D341Med (cell line): ENCODE measurements at places on chromosomes 16 and 17.

DNA sequence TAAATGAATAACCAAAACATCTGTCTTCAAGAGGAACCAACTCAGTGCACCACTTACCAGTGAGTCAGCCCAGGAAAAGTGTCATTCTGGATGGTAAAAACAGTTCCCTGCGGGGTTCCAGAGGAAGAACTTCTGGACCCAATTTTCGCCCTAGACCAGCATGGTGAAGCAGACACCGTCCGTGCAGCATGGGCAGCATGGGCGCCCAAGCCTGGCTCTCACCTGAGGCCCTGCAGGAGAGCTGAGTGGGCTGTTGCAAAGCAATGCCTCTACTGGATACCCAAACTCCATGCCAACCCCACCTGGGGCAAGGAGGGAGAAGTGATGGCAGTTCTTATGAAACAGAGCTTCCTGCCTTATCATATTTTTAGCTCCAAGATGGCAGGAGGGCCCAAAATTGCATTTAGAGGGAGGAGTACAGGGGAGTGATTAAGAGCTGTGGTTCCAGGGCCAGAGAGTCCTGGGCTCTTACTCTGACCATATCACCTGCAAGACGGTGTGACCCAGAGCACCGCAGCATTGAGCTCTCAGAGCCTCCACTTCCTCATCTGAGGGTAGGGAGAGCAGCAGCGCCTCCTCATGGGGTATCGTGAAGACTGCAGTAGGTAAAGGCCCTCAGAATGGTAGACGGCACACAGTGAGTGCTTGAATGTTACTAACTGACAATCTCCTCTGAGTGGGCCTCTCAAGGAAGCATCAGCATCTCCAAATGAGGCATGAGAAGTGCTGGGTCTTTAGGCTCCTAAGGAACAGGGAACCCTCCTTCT lies 16.6 kb upstream of the INPP5K start:
- DNase-seq: peak; percentile 43

GRCh38 chr17:60473788-60474187 lies 51.5 kb downstream of the CHCT1 start:
- DNase-seq: no peak

- no peak for DNase-seq
Measured at GRCh38 chr16:66953462-66954096, 7.5 kb upstream of the CES3 start.

DNA sequence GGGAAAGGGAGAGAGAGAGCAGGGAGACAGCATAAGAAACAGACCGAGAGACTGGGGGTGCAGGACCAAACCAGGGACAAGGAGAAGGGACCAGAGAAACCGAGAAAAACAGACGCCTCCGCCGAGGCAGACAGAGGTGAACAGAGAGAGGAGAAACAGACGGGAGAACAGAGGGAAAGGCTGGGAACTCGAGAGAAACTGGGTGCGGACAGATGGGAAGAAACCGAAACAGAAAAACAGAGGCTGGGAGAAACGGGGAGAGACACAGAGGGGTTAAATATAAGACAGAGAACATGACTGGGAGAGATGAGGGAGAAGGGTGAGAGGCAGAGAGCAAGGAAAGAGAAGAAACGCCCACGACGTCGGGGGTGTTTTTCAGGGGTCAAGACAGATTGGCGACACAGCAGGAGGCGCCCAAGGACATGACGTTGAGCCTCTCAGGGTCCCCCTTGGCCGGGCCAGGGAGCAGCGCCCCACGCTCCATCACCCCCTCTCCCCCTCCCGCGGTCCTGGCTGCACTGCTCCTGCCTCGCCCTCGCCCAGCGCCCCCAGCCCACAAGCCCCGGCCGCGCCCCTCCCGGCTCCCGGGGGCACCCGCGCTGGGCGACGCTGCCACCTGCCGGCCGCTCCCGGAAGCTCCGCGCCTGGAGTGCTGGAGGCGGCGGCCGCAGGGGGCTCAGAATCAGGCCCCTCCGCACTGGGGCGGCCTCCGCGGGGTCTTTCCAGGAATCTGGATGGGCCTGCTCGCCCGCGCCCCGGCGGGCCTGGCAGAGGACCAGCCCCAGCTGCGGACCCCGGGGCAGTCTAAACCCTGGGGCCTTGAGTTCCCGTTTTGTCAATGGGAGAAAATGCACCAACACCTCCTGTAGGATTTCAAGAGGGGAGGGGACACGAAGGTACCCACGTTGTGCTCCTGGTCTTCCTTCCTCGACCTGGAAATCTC lies 1.3 kb upstream of the TMEM92 start:
- peak; percentile 97 for DNase-seq

DNA sequence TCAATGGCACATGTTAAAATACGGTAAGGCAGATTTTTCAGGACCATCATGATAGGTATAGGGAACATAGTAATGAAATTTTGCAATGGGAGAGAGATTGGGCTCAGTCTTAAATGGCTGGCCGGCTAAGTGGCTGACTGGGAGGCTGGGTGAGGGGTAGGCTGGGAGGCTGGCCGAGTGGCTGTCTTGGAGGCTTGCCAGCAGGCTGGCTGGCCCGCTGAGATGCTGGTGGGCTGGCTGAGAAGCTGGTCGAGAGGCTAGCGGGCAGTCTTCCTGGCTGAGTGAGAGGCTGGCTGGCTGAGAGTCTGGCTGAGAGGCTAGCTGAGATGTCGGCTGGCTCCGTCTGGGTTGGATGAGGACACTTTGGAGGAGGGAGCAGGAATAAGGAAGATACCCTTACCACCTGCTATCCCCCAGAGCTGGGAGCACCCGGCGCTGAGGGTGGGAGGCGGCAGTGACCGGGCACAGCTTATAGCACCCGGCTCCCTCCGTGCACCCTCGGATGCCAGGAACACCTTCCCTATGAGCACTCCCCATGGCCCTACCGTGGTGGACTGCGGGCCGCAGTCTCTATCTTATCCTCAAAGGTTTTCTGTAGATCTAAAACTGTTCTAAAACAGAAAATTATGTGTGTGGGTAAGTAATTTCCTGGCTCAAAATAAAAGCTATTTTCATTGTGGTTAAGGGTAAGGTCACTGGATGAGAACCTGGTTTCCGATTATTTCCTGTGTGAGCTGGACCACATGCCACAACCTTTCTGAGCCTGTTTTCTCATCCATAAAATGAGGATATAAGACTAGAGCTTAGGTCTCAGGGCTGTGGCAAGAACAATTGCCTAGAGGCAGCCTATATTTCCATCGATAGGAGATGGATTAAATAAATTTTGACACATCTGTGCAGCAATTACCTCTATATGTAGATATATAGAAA lies 34.5 kb upstream of the TMC5 start:
- DNase-seq: peak; percentile 21

DNA sequence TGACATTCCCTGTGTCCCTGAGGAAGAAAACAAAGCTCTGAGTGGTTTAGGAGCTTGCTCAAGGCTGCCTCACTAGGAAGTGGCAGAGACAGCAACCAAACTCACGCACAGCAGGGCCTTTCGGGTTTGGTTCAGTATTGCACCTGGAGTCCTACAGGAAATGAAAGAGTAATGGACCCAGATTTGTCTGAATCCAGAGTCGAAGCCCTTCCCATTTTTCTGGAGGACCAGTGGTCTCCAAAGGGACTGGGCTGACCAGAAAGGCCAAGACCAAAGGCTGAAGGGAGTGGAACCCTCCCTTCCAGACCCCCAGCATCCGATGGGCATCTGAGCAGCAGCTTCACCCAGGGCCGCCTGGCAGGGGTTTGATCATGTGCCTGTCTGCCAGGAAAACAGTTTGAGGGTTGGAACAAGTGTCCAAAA lies 85.5 kb upstream of the RPL38 start:
- peak; percentile 71 for DNase-seq

DNA sequence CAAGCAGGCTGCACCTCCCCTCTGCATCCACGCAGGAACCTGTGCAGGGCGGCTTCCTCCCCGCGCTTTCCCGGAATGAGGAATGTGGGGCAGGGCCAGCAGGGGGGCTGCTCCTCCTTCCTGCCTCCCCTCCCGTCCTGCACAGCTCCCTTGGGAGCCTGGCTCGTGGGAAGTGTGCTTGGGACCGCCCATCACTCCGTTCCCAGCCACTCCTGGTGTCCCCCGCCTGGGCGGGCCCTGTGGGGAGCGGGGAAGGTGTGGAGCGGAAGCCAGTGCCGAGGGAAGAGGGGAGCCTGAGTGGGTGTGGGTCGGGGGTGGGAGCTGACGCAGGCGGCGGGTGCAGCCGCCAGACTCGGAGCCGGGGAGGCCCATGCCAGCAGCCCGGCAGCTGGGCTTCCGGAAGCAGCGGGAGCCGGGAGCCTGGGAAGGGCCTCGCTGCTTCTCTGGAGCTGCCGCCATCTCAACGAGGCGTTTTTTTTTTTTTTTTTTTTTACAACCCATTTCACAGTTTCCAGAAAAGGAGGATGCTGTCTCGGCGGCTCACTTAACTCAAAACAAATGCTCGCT lies 24.1 kb downstream of the BAHCC1 start:
- DNase-seq: peak; percentile 84

DNA sequence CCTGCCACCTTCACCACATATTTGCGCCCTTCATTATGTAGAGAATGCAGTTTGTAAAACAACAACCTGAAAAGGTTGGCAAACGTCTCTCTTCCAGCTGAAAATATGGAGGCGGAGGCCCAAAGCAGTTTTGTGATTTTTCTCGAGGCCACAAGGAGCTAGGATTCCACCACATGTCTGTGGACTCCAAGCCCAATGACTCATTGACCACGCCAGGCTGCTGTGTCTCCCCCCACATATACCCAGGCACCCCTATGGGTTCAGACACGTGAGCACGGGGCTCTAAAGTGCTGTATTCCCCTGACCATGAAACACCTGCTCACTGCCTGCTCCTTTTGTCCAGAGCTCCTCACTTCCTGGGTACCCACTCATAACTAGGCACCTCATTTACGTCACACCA lies 121.4 kb upstream of the CDH5 start:
- no peak for DNase-seq

DNA sequence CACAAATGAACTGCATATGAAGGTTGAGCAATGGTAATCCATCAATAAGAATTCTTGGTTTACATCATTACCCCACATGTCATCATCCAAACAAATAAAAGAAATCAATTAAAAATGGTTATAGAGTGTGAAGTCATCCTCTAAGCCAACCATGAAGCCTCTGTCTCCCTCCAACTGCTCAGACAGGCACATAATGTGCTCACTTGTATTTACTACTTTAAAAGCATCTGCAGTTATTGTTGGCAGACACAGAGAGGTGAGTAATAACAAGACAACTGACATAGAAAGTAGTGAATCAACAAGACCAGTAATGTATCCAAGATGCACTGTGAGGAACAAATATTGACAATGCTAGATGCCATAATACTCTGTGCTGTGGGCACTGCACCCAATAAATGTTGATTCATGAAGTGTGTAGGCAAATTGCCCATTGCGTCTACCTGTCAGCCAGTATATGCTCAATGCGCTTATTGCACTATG lies 20.0 kb downstream of the ADAMTS18 start:
- no peak for DNase-seq

- no peak for DNase-seq
Measured at GRCh38 chr16:7938175-7938574, 605.5 kb downstream of the RBFOX1 start.

DNA sequence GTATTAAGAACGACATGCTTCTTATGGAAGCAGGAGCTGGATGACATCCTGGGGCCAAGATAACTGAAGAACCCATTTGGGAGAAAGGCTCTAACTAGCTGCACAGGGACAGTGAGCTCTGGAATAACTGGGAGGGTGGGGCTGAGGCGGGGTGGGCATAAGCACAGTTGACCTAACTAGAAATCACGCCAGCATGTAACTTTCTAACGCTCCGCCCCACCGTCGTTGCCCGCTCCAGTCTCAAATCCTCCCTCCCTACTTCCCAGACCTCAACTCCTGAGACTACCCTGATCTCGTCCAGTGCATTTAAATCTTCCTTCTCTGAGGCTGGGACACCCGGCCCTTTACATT lies 436 bp downstream of the PHB1 start:
- no peak for DNase-seq

DNA sequence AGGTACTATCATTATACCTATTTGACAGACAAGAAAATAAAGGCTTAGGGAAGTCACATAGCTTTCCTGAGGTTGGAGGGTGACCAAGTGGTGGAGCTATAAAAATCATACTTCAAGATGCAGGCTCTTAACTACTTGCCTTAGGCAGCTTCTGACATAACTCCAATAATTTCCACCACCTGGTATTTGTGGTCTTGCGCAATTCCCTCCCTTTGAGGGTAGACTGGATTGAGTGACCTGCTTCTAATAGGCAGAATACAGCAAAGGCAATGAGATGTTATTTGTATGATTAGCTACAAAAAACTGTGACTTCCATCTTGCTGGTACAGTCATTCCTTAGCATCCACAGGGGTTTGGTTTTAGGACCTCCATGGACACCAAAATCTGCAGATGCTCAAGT lies 385.5 kb downstream of the TMEM114 start:
- DNase-seq: no peak

DNA sequence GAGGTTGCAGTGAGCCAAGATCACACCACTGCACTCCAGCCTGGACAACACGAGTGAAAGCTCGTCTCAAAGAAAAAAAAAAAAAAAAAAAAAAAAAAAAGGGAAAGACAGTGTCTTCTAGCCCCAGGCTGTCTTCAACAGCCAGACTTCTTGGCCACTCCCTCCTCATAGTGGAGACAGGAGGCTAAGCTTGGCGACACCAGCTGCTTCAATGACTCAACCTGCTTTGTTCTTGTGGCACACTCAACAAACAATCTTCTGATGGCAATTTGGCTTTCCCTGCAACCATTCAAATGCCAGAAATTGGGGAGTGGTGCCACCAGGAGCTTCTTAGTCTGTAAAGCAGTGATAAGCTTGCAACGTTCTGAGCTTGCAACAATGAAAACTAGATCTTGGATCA lies 290.4 kb upstream of the DYNLRB2 start:
- DNase-seq: no peak

DNA sequence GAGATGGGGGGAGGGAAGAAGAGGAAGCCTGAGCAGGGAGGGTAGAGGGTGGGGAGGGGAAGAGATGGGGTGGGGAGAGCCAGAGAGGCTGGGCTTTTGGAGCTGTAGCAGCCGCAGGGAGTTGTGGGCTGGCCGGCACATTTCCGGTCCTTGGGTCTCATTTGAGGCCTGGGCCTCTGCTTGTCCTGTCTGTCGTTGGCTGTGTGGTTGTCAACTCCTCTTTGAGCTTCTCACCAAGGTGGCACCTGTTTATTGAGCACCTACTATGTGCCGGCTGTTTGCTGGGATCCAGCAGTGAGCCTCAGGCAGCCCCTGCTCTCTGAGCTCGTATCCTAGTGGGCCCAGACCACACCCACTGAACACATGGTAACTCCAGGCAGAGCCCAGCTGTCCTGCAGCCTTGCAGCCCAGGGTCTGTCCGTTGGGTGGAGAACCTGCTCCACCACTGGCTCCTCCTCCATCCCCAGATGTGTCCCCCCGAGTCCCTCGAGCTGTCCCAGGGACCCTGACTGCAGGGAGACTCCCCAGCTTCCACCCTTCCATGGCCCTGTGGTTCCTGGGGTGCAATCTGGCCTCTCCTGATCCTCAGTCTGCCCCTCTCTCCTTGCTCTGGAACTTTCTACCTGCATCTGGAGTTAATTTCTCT lies 164.9 kb downstream of the IRF8 start:
- DNase-seq: no peak

- DNase-seq: no peak
Measured at GRCh38 chr16:57194512-57194911, 8.4 kb downstream of the RSPRY1 start.

- no peak for DNase-seq
Measured at GRCh38 chr17:75341784-75342486, 52.7 kb upstream of the SLC25A19 start.

GRCh38 chr16:69561901-69562300 lies 3.9 kb upstream of the NFAT5 start:
- no peak for DNase-seq
